ENCODE measurements at places on chromosomes 7 and 10.

DNA sequence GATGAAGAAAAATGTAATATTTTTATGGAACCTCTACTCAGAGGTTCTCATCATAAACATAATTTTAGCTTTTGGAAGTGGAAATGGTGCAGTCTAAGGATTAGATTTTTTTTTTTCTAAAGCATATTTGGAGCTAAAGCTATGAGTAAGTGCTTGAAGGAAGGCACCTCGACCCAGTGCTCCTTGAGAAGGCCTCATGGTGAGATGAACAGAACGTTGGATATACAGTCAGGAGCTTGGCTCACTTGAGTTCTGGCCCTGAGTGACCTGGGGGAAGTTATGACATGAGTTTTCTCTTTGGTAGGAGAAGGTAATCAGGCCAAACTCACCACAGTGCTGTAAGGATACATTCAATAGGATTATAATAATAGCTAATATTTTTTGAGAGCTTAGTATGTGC, 163.3 kb downstream of the JCAD start:
- DNase-seq, result no peak

- peak; percentile 51 for DNase-seq
These were observed 15.5 kb downstream of the CYTH3 start for GRCh38 chr7:6256677-6257535.

DNA sequence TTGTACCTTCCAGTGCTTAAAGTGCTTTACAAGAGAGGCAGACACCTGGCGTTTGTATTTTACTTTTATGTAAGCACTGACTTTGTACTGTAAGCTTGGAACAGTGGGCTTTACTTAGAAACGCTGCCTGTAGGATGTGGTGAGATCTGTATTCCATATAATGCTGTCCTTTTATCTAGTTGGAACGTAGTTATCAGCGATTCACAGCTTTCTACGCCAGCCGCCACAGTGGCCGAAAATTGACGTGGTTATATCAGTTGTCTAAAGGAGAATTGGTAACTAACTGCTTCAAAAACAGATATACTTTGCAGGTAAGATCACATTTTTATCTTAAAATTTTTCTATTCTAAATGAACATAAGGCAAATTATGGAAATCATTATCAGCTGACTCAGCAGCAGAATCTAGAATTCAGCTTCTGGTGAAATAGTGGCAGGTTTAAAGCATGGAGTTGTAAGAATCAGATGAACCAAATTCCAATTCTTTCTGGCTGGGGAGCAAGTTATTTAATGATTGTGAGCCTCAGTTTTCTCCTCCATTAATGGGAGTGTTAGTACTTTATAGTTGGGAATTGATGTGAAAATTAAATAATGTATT, 91.5 kb downstream of the CUL1 start:
- DNase-seq, result no peak

DNA sequence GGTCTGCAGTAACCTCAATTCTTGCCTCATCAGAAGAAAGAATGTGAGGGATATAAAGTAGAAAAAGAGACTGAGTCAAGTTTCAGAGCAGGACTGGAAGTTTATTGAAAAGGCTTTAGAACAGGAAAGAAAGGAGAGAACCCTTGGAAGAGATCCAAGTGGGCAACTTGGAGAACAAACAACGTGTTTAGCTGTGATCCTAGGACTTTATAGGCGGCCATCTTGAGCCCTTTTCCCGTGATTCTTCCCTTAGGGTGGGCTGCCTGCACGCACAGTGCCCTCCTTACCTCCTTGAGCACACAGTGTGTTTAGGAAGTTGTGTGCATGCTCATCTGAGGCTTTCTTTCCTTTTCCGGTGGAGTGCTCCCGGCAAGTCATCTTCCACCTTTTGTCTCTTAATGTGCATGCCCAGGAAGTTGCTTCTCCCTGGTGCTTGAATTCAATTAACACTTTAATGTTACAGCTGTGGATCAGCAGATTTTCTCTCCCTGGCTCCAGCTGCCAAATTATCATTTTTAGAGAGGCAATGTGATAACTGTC, 59.8 kb downstream of the ENTPD1 start:
- DNase-seq, result no peak

DNA sequence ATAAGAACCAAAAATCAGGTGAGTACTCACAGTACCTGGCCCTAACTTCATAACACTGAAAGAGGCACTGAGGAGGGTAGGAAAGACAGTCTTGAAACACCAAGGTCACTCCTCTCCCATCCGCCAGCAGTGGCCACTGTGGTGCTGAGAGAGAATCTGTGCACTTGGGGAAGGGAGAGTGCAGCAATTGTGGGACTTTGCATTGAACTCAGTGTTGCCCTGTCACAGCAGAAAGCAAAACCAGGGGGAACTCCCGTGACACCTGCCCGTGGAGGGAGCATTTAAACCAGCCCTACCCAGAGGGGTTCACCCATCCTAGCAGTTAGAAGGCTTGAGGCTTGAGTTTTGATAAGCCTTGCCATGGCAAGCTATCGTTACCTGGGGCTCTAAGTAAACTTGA, 35.2 kb upstream of the MAP3K8 start:
- no peak for DNase-seq

- no peak for DNase-seq
These were observed 170.8 kb downstream of the PDE1C start for GRCh38 chr7:31899356-31899927.

DNA sequence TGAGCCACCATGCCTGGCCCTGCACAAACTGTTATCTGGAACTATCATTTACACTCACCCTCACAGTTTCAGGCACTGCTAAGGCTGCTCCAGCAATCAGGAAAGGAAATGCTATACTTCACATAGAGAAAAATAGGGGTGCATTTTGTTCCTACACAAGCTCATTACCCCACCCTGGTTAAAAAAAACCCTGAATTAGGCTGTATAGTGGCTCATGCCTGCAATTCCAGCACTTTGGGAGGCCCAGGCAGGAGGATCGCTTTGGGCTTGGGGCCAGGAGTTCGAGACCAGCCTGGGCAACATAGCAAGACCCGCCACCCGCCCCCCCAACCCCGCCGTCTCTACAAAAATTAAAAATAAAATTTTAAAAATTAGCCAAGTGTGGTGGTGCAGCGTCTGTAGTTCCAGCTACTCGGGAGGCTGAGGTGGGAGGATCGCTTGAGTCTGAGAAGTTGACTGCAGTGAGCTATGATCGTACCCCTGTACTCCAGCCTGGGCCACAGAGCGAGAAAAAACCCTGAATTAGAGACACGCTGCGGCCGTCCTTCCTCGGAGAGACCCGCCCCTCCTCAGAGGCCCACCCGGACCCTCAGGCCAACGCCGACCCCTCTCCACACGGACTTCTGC, 539 bp downstream of the PTCD1 start:
- DNase-seq, result no peak

DNA sequence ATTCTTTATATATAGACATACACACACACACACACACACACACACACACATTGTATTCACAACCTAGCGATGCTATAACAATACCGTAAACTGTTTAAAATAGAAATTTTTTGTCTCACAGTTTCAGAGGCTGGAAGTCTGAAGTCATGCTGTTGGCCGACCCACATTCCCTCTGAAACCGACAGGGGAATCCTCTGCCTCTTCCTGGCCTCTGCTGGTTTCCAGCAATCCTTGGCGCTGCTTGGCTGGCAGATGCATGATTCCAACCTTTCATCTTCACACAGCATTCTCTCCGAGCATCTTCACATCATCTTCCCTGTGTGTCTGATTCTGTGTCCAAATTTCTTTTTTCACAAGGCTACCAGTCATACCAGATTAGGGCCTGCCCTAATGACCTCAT, 94.8 kb downstream of the CCDC71L start:
- no peak for DNase-seq

DNA sequence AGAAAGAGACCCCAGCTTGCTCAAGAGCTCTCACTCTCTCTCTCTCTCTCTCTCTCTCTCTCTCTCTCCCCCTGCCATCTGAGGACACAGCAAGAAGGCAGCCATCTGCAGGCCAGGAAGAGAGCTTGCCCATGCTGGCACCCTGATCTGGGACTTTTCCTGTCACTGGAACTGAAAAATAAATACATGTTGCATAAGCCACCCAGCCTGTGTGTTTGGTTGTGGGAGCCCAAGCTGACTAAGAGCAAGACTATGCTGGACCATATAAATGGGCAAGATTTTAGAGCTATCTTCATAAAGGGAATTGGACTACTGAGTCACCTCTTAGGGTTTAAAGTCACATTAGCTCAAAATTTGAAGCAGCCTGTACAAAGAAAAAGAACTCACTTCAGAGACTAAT, 98.6 kb downstream of the SLC16A9 start:
- DNase-seq, result no peak

DNA sequence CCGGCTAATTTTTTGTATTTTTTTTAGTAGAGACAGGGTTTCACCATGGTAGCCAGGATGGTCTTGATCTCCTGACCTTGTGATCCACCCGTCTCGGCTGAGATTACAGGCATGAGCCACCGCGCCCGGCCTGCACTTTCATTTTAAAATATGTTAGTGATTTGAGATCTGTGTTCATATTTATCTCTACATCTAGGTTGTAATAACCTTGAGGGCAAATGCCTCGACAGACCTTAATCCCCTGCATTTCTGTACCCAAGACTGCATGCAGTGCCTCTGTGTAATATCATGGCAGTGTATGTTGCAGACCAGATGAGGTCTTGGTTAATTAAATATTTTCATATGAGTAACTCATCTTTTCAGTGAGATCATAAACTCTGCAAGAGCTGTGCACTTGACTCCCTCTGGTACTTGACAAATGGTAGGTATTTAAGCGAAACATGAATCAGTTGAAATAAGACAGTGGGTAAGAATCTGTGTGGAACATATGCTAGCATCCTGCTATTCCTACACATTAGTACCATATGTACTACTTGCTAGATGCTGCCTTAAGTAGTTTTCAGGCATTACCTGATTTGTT, 673.9 kb upstream of the ANKRD30A start:
- DNase-seq, result no peak

DNA sequence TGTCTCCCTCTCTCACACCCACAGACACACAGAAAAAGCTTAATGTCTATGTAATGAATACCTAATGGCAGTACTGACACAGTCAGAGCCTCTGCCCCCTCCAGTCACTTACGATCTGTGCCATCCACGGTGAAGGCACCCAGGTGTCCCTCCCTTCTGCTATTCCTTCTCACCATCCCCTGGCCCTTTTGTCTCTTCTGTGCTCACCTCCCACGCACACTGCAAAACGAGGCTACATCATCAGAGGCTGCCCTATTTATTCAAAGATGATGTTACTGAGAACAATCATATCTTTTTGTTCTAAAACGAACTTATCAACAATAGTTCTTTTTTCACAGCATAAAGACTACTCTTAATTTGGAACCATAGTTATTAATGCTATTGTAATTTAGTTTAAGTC, 246.9 kb upstream of the MKLN1 start:
- DNase-seq, result no peak

DNA sequence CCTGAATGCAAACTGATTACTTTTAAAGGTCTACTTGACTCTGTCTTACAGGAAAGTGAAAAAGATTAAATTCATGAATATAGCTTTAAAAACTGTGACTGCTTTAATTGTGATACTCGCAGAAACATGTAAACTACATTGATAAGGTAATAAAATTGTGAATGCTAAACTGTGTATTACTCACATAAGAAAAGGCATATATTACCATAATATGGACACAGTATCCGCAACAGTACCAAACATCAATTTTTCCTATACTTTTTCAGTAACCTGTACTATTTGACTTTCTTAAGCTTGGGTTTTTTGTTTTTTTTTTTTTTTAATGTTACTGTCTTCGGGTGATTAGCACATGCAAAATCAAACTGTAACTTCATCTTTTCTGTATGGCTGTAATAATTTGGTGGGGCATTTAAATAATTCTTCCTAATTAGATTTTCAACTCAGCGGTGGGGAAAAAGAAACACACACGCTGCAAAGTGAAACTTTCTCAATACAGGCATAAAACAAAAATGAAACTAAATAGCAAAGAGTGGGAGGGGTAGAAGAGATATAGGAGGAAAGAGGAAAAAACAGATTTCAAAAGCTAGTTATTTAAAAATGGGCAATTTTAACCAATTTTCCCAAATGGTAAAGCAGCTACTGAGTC, 23.2 kb downstream of the NT5C3A start:
- DNase-seq, result no peak

GRCh38 chr7:25968205-25968993, 183.6 kb upstream of the NFE2L3 start:
- no peak for DNase-seq

DNA sequence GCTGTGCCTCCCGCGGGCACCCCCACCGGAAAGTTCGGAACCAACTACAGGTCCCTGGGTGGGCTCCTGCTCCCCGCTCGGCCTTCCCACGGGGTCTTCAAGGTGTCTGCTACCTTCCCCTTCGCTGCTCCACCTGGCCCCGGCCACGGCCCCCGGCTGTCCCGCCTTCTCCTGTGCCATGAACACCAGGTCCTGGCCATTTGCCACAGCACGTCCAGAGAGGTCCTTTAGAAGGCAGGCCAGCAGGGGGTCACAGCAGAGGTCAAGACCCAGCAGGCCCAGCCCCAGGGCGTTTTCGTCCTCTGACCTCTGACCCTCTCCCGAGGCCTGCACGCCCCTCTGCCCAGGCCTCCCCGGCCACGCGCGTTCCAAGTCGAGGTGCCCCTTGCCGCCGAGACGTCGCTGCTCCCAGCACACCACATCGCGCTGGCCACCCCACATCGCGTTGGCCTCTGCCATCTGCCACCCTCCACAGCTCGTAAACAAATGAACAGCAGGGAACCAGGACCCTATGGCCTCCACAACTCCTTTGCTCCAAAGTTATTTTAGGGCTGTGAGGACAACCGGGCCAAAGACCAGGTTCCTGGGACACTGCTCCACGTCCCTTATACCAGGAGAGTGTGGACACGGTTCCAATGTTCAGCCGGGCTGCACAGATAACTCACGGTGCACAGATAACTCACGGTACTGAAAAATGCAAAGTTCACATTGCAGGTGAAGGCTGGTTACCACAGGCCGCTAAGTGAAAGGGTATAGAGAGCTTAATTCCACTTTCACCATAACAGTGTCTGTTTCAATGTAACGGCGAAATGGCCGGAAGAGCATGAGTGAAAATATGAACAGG, 74.3 kb downstream of the CFAP46 start:
- no peak for DNase-seq

GRCh38 chr7:46203926-46204325, 282.9 kb upstream of the IGFBP3 start:
- no peak for DNase-seq

DNA sequence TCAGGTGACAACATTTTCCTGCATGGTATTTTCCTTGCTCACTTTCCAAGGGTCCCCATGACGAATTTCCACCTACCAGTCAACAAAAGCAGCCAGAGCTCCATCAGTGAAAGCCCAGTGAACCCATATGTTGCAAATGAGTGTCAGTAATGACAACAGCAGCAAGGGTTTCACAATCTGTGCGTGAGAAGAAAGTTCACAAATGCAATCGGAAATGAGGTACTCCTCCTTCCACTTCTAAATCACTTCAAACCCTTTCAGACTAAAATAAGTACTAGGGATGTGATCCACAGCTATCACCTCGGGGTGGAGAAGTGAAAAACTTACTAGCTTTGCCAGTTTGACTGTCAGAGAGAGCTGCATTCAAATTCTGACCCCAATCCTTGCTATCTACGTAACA, 55.6 kb upstream of the BET1 start:
- no peak for DNase-seq

DNA sequence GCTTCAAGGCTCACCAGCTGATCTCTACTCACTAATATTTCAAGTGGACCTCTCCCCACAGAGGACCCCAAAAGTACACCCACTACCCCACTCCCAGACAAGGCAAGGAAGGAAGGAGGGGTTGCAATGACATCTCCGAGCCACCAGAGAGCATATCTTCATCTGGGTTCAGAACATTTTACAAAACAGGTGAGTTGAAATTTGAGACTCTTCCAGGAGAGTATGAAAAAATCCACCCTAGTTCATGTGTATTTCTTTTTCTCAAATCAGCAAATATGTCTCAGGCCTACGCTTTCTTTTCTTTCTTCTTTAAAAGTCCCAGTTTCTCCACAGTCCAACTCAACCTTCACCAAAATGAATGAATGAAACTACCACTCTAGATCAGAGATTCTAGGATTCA, 61.9 kb downstream of the SGMS1 start:
- no peak for DNase-seq
